ENCODE measurements at places on chromosomes 1 and 21.
A peak's percentile ranks its signal among the peaks of the same experiment; 100 is the strongest.

DNA sequence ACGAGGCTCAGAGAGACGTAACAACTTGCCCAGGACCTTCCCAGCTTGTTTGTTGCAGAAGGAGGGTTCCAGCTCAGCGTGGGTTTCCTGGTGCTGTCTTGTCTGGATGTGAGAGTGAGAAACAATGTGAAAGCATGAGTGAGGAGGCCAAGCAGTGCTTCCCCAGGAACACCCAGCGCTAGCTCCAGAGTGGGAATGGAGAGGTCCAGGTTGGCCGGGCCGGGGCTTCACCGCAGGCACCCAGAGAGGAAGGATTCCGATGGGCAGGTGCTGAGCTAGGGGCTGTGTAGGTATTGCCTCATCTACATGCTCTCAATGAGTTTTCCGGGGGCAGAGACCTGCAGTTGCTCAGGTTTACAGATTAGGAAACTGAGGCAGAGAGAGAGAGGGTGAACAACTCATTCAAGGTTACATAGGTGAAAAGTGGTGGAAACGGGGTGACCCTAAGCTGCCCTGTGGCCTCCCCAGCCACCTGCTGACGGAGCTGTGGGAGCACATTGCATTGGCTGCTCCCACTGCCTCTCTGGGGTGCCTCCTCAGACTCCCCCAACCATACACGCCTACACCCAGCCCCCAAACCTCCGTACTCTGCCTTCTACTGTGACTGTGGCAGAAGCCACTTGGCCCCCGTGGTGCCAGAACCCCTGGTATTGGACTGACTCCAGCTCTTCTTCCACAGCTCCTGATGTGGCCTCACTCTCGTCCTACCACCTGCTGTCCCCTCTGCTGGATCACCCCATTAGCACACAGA is 51.2 kb downstream of the B3GALT5 start:
- no peak for DNase-seq

- DNase-seq = no peak
Observed at GRCh38 chr1:91900562-91900961, 14.6 kb upstream of the TGFBR3 start.

DNA sequence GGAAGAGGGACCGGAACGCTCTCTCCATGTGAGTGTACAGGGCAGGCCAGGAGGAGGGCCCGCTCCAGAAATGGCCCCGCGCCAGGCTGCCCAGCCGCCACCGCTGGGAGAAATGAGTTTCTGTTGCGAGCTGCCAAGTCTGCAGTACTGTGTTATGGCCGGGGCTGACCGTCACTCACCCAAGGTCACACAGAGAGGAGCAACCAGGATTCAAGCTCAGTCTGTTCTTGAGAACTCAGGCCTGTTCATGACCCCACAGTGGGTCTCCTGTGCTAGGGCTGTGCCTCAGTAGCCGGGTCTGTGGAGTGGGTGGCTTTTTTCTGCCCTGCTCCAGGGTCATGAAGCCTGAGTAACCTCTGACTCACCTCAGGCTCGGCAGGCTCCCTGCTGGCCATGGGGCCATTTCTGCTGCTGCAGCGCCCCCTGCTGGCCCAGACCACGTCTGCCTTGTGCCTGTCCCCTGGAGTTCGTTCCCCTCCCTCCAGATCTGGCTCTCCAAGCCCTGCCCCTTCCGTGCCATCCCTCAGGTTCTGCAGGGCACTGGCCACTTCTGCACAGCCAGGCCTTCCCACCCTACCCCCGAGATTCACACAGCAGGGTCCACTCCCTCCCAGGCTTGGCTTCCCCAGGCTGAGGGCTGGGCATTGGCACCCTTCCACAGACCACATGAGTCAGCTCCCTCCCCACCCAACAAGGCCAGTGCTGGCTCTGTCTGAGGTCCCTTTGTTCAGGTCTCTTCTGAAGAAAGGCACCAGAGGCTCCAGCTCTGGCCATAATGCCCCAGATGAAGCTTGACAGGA is 51.8 kb downstream of the EDN2 start:
- DNase-seq = peak; percentile 95

GRCh38 chr1:116855191-116855619 is 54.5 kb upstream of the PTGFRN start:
- no peak for DNase-seq

DNA sequence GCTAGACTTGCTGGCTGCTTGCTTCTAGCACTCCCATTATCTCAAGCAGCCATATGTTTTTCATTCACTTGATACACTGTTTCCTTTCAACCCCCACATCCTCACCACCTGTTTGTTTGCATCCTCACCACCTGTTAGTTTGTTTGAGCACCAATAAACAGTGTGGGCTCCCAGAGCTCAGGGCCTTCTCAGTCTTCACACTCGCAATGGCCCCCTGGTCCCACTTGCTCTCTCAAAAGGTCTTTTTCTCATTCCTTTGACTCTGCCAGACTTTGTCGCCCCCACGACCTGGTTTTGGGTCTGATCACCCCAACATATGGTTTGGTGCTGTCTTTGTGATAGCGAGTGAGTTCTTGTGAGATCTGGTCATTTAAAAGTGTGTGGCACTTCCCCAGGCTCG is 6.2 kb upstream of the PADI4 start:
- DNase-seq = no peak

GRCh38 chr1:67724928-67725560 is 40.0 kb downstream of the GADD45A start:
- no peak for DNase-seq

DNA sequence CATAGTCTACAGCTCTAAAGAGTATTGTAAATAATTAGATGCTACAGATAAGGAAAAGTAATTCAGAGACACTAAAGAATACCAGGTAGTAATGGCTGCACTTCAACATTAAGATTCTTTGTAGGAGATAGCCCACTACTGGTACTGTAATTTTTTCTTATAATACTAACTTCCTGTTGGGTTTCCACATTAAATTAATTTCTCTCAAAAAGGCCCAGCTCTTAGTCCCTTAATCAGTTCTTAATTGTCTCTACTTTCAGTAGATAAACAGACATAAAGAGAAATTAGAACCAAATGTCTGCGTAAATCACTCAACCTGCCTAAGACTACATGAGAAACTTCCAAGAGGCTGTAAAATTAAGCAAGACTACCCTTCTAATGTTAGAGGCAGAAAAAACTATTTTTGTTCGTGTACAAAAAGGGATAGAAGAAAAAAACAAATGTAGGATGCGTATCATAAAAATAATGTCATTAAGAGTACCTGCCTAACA is 83.4 kb downstream of the NOTCH2 start:
- no peak for DNase-seq

DNA sequence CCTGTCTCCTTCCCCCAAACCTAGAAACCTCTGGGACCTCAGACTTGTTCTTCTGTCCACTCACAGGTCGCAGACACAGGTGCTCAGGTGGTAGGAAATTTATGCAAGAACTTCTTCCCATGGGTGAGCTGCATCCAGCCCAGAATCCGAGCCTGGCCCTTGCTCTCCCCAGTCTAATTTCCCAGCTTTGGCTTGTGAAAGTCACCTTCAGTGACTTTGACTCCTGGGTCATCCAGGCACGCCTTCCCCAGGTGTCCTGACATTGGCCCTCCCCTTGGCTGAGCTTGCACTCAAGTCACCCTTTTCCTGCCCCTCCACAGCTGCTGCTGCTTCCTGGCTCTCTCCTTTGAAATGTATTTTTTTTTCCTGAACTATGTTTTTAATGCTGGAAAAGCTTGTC is 6.6 kb downstream of the IPO13 start:
- DNase-seq = no peak

- no peak for DNase-seq
Observed at GRCh38 chr1:87051965-87052364, 137.5 kb downstream of the HS2ST1 start.

GRCh38 chr1:19635646-19636045 is 8.5 kb upstream of the NBL1 start:
- DNase-seq = no peak
